Neural progenitor cell (in vitro differentiated cells): ENCODE measurements at places on chromosomes 1 and 21.

DNA sequence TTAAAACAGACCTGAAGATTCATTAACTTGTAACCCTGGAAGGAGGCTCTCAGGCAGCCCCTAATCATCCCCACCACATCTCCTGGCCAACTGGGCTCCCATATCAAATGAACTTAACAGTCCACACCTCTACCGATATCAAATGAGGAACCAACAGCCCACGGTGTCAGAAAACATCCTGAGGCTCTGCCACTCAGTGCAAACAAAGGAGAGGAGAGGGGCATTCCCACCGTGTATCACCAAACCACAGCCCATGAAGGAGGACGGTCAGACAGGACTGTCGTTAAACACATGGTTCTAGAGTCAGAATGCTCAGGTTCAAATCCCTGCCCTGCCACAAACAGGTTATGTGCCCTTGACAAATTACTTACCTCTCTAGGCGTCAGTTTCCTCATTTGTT, 52.5 kb downstream of the ERI3 start:
- DNase-seq: no peak

GRCh38 chr21:21183092-21183491, 184.9 kb downstream of the NCAM2 start:
- no peak for DNase-seq

DNA sequence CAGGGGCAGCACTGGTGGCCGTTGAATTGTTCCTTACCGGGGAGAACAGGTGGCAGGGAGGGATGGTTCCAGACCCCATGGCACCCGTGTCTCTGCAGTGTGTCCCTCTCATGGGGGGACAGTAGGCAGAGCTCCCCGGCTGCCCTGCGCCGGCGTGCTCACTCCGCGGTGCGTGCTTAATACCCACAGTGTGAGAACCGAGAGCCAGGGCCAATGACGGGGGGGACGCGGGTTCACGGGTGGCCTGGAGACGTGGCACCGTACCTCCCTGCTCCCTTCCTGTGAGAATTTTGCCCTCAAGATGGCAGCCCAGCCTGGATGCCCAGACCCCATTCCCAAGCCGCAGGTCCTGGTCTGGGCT, 47.1 kb downstream of the PRDM16 start:
- DNase-seq: no peak

DNA sequence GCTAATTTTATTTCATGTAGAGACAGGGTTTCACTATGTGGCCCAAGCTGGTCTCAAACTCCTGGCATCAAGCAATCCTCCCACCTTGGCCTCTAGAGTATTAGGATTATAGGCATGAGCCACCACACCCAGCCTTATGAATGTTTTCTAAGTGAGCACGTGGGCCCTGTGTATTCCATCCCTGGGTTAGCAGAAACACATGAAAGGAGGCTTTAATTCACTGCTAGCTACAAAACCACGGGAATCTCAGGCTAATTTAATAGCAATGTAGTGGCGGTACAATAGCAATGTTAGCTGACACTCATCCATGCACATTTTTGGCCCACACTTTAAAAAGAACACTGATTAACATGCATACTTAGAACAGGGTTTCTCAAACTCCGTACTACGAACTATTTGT, 32.0 kb downstream of the VTCN1 start:
- no peak for DNase-seq

GRCh38 chr21:17697473-17697872, 84.8 kb upstream of the BTG3 start:
- DNase-seq: no peak

DNA sequence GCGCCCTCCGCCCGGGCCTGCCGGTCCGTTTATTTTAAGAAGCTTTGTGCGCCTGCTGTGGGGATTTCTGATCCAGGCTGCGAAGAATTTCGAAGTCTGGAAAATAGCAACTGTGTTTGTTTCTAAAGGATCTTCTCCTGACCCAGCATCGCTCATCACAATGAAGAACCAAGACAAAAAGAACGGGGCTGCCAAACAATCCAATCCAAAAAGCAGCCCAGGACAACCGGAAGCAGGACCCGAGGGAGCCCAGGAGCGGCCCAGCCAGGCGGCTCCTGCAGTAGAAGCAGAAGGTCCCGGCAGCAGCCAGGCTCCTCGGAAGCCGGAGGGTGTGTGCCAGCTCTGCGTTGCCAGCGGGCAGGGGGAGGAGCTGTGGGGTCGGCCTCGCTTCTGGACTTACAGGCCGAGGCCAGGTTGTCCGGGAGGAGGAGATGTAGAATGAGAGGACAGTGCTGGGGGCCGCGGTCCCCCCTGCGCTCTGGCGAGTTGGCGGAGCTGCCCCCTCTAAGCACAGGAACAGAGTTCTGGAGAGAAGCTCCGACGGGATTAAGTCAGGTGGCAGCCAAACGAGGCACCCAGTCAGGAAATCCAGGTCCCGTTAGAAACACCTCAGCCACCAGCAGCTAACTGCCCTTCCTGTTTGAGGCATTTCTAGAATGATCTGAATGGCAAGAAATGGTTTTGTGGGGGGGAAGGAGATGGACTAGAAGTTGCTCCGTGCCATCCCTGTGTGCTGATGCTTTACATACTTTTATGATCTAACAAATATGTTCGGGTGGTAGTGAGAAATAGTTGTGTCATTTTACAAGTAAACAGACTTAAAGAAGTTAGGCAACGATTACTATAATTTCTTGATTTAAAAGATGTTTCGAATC, 948 bp downstream of the TXLNA start:
- peak; percentile 63 for DNase-seq

DNA sequence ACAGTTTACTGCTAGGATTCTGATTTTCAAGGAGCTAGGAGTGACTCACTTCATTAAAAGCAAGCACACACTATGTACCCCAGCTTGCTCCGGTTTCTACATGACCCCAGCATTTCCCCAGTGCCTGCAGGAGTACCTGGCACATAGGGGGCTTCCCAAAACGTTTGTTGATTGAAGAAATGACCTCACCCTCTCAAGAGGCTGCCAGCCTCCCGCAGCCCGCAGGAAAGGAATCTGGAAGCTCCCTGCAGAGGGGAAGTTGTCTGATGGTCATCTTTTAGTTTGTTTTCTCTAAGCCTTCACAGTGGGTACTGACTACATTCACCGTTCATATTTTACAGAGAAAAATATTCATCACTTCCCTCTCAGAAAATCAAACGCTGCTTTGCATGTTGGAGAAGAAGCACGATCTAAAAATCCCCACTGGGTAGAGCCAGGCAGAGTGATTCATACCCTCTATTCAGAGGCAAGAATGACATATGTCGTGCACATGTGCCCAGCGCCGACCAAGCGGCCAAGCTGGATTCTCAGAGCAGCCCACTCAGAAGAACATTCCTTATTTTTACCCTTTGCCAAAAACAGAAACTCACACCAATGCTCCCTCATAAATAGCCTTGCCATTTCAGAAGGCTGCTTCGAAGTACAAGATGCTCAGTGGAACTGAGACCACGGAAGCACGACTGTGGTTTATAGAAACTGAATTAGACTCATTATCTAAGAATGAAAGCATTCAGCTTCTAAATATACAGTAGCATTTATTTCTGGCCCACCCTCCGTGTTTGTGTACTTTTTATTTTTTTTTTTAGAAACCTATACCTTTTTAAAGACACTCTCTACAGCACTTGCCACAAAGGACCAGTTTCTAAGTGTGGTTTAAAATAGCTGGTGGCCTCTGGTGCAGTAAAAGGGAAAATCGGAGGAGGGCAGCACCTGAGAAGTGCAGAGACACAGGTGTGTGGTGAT, 143.2 kb downstream of the MIS18A start:
- DNase-seq: no peak

GRCh38 chr1:53298045-53298637, 29.7 kb downstream of the LRP8 start:
- no peak for DNase-seq

DNA sequence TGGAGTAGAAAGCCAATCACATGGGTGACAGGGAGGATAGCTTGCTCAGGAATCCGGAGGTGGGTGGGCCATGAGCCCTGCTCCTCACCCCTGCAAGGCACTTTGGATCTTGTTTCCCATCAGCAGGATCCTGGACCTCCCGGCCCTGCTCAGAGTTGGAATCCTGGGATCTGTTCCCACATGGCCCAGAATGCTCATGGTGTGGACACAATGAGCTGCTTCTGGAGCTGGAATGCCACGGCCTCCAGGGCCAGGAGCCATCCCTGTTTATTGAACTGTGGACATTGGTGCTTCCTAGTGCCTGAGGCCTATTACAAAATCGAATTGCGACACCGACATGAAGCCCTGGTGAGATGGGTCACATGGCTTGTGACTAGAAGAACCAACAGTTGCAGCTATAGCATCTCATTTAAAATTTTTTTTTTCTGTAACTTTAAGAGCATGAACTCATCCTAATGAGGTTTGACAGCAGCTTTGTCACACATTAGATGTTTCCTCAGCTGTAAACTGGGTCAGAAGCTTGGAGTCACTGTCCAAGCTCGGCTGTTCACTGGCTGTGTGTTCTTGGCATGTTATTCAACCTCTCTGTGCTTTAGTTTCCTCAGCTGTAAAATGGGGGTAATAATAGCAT, 40.4 kb upstream of the GOLT1A start:
- DNase-seq: peak; percentile 51

GRCh38 chr1:173149887-173150286, 57.2 kb downstream of the TNFSF4 start:
- DNase-seq: no peak
